ENCODE measurements at places on chromosomes 4 and X.
A peak's percentile ranks its signal among the peaks of the same experiment; 100 is the strongest.

DNA sequence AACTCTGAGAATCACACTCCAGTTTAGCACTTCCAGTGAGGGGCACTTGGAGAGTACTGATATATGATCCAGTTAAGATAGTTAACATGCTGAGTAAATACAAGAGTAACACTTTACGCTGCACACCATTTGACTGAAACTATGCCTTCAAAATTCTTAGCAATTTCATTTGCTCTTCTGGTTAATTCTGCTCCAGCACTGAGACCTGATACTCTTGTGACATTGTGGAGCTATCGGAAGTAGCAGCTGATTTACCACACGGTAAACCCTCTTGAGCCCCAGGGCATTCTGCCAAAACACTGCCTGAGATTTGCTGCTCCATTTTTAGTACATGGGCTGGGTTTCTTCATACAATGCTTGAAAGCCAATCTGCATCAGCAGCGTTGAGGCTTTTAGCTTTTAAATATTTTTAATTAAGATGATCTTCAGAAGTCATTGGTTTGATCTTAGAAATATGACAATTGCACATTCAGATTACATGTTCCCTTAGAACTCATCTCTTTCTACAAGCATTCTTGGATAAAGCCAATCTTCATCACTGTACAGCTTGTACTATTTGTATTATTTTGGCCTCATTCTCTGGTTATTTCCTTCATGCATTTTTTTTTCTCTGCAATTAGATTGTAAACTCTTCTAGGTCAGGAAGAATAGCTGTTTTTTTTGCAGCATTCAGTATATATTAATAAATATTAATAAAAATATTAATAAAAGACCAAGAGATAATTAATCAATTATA, 67.8 kb upstream of the ETNPPL start:
- DNase-seq: no peak

DNA sequence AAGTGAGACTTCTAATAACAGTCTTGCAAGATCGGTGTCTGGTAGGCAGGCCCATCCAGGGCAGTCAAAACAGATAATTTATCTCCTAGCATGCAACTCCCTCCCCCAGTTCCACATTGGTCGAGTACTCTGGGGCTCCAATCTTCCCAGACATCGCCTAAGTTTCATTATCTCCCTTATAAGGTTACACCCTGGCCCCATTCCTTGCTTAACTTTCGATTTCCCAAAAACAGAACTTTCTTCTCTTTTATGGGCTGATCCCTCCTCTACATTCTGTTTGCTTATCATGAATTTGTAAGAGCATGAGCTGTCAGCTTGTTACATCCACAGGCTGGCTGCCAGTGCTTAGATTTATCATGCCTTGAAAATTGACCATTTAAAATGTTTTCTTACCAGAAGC, 471.3 kb downstream of the TECRL start:
- DNase-seq: no peak

DNA sequence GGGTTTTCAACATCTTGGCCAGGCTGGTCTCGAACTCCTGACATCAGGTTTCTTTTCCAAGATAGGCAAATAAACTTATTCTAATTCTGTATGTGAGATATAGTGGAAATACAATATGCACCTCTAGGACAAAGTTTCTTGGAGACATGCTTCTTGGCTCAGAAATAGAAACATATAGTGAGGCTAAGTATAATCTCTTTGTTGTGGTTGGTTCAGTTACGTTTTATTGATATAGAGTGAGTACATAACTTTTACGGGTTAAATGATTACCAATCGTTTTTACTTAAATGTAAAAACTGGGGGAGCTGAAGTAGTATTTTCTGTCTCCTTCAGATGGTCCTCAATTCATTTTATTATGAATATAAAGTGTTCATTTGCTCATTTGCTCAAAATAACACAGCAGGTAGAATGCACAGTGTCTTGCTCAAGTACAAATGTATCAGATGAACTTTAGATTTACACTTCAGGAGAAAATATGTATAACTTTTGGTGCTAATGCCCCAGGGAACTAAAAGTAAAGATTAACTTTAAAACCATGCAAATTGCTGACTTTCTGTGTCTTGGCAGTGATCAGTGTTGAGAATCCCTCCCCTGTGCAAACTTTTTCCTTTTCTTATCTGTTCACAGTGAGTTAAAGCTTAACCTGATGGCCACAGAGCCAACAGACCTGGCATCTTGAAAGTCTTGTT, 77.6 kb downstream of the AFF1 start:
- DNase-seq: no peak

- DNase-seq: no peak
Measured at GRCh38 chr4:100651499-100652175, 133.8 kb upstream of the EMCN start.

GRCh38 chrX:127574829-127575228, 477.4 kb downstream of the ACTRT1 start:
- DNase-seq: no peak

DNA sequence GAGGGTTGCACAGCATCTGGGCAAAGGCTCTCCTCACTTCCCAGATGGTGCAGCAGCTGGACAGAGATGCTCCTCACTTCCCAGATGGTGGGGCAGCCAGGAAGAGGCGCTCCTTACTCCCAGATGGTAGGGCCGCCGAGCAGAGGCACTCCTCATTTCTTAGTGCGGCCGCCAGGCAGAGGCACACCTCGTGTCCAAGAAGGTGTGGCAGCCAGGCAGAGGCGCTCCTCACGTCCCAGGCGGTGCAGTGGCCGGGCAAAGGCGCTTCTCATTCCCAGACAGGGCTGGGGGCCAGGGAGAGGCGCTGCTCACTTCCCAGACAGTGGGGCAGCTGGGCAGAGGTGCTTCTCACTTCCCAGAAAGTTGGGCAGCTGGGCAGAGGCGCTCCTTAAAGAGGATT, 48.8 kb downstream of the ZNF732 start:
- DNase-seq: no peak

GRCh38 chrX:19070555-19070994, 51.7 kb downstream of the ADGRG2 start:
- no peak for DNase-seq

DNA sequence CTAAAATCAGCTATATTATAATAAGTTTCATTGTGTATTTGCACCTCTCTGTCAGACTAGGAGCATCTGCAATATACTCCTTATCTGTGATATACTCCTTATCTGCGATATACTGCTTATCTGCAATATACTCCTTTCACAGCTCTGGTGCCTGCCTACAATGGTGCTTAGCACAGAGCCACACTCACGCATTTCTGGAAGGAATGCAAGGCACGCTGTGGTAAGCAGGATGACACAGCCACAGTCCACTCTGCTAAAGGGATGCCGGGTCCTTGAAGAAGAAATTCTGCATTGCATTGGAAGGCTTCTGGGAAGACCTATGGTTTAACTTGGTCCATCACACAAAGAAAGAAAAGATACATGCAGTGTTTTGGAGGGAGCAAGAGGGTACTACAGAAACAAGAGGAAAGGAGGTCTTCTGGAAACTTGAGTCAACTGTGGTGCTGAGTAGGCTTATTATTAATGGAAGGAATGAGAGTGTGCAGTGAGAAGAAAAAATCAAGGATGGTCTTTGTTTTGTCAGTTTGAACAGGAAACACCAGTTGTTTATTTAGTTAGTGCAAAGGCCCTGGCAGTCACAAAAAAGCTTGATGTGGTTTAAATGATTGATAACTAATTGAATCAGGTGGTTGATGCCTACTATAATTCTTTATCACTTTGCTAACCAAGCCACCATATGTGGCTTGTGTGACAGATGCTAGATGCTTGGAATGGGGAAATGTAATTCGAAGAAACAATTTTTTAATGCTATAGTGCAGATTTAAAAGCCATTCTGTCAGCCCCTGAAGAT, 342.3 kb downstream of the GRXCR1 start:
- no peak for DNase-seq

GRCh38 chrX:44244008-44244407, 99.5 kb downstream of the EFHC2 start:
- no peak for DNase-seq

- no peak for DNase-seq
Measured at GRCh38 chr4:84028340-84028739, 470.8 kb downstream of the NKX6-1 start.

GRCh38 chrX:9882669-9883446, 84.3 kb upstream of the CLDN34 start:
- no peak for DNase-seq

- DNase-seq: no peak
Measured at GRCh38 chr4:6474053-6474568, 1.7 kb upstream of the PPP2R2C start.

GRCh38 chrX:34893741-34894140, 48.9 kb upstream of the FAM47B start:
- DNase-seq: no peak

- DNase-seq: no peak
Measured at GRCh38 chrX:11341274-11342201, 48.3 kb downstream of the AMELX start.

- no peak for DNase-seq
Measured at GRCh38 chr4:26433556-26433955, 56.7 kb downstream of the CCKAR start.

- DNase-seq: no peak
Measured at GRCh38 chr4:40183615-40184411, 13.0 kb upstream of the RHOH start.

DNA sequence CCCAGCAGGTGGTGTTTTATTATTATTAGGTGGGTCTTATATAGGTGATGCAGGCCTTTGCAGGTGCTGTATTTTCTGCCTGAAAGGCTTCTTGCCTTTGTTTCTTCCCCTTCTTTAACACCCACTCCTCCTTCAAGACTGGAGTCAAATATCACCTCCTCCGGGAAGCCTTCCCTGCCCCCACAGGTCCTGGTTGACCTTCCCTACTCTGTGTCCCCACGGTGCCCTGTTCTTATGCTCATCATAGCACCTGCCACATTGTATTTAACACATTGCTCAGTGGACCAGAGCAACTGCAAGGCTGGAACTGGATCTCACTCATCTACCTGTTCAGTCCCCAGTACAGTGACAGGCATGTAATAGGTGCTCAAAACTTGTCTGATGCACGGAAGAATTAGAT, 39.8 kb upstream of the LGI2 start:
- DNase-seq: no peak

- DNase-seq: no peak
Measured at GRCh38 chr4:95410387-95410977, 138.3 kb downstream of the UNC5C start.

DNA sequence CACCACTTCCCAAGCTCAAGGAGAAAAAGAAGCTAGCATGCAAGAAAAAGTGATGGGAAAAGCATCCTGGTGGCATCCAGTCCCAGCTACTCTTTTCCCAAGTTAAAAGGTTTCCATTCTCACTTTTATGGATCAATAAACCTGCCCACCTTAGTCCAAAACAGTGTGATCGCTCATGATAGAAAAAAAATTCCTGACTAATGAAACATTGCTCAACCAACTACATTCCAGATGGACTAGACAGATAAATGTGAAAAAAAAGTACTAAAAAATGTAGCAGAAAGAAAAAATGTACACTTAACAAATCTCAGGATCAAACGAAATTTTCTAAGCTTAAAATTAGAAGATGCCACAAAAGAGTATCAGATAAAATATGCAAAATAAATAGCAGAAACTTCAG, 312.2 kb downstream of the TMA16 start:
- no peak for DNase-seq

GRCh38 chr4:36351082-36351666, 69.8 kb downstream of the DTHD1 start:
- DNase-seq: peak; percentile 50

DNA sequence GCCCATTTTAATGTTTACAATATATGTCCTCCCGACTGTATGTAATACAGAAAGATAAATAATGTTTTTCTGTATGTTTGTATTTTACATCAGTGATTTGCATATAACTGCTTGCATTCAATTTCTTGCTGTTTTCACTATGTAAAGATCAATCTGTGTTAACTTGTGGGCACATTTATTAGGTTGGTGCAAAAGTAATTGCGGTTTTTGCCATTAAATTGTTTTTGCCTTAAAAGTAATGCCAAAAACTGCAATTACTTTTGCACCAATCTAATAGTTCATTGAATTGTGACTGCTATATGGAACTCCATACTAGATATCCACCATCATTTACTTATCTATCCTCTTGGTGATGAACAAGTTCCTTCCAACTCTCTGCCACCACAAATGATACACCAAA, 73.9 kb upstream of the SRD5A3 start:
- no peak for DNase-seq

GRCh38 chrX:110966839-110967238, 129.2 kb upstream of the PAK3 start:
- DNase-seq: no peak
